Right renal pelvis (tissue), 4 donors: ENCODE measurements at places on chromosomes 5 and 9. TPM values are rescaled to one million over a fixed set of nuclear protein-coding genes. Genes with fewer than 3 reads are reported as not detected.

Gene COL15A1
- polyA plus RNA-seq, result 34.9 TPM

Gene MZB1
- polyA plus RNA-seq, result 0.95 TPM

Gene LCN10
- 1.2 TPM for polyA plus RNA-seq

Gene IRGM
- 0.75 TPM for polyA plus RNA-seq

Gene MAST4
- 14.9 TPM for polyA plus RNA-seq

Gene PCDHB3
- polyA plus RNA-seq, result 3.9 TPM

Gene MOB3B
- polyA plus RNA-seq, result 21.3 TPM

Gene PPP3R2
- polyA plus RNA-seq, result 0.06 TPM

- peak; percentile 53 for DNase-seq
Observed at GRCh38 chr5:52915176-52915875, 73.8 kb upstream of the ITGA2 start.

DNA sequence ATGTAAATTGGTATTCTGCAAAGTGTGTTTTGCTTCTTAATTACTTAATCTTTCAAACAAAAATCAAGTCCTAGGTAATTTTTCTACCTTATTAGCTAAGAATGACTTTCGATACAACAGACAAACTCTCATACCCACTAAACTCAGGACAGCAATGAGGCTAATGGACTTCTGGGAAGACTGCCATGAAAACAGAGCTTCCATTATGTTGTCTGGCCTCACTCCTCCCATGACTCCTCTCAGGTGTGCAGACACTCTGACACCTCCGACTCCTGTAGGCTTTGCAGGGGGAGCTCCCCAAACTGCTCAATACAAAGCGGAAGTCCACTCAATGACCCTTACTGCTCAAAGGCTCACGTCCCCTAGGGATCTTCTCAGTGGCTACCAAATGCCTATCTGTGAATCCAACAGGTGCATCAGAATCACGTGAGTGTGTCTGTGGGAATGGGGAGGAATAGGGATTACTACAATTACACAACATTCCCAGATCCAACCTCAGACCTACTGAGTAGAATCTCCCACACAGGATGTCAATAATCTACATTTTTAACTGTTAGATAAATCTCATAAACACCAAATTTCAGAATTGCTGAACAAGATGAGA lies 289.9 kb downstream of the RAB3C start:
- no peak for DNase-seq

- no peak for DNase-seq
Observed at GRCh38 chr5:137001026-137001569, 498.0 kb downstream of the SPOCK1 start.

GRCh38 chr5:102958481-102959011 lies 161.4 kb downstream of the GIN1 start:
- no peak for DNase-seq

GRCh38 chr9:72836790-72837189 lies 116.1 kb downstream of the ALDH1A1 start:
- DNase-seq, result no peak

DNA sequence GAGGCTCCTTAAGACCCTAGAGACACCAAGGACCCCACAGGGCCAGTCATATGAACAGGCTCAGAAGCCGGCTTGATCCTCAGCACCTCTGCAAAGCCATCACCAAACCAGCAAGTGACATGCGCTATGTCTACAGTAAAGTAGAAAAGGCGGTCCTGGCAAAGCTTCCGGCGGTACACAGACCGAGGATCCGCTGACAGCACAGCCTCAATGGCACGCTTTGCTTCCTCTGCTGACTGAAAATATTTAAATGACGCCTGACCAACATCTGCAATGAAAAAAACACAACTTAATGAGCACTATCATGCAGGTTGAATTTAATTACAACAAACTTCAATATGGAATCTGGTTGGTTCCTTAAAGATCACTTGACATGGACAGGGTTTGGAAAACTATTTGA lies 17.6 kb downstream of the TRMO start:
- DNase-seq, result no peak

GRCh38 chr5:62421414-62421813 lies 8.9 kb downstream of the IPO11 start:
- no peak for DNase-seq

DNA sequence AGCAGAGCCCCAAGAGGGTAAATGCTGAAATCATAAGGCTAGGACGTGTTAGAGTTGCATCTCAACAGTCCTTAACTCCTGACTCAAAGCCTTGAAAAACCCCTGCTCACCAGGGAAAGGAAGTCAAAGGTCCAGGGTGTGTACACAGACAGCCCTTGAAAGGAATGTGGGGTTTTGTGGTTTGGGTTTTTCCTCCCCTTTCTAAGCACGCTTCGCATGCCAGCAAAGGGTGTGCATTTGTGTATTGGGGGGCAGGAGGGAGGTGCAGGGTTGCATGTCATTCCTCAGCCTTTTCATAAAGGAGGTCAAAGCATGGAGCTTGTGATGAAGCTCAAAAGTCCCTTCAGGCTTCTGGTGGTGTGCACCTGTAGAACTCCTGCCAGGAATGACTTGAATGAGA lies 17.3 kb upstream of the XPA start:
- DNase-seq, result no peak

DNA sequence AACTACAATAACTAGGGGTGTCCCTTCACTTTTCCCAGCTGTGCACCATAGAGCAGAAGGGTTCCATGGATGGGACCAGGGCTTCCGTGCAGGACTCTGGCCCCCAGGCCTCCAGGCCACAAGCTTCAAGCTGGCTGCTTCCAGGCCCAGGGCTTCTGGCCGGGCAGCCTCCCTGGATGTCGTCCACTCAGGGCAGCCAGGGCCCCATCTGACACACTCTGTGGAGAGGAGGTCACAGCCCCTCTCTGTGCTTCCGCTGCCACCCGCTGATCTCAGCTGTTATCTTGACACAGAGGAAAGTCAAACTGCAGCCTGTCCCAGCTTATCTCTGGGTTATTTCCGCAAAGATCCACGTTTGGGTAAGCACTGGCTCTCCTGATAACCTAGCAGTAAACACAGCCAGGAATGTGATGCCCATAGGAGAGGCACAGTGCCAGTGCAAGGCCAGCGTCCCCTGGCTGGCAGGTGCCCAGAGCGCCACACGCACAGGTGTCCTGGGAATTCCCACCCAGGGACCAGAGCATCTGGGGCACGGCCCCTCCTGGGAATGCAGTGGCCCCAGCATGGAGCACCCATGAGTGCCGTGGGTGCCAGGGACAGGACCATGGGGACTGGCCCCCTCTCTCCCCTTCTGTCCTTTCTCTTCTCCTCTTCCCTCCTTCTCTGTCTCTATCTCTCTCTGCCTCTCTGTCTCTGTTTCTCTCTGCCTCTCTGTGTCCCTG lies 15.6 kb upstream of the SLC6A19 start:
- no peak for DNase-seq

GRCh38 chr5:149400304-149400703 lies 21.2 kb upstream of the IL17B start:
- DNase-seq, result no peak

DNA sequence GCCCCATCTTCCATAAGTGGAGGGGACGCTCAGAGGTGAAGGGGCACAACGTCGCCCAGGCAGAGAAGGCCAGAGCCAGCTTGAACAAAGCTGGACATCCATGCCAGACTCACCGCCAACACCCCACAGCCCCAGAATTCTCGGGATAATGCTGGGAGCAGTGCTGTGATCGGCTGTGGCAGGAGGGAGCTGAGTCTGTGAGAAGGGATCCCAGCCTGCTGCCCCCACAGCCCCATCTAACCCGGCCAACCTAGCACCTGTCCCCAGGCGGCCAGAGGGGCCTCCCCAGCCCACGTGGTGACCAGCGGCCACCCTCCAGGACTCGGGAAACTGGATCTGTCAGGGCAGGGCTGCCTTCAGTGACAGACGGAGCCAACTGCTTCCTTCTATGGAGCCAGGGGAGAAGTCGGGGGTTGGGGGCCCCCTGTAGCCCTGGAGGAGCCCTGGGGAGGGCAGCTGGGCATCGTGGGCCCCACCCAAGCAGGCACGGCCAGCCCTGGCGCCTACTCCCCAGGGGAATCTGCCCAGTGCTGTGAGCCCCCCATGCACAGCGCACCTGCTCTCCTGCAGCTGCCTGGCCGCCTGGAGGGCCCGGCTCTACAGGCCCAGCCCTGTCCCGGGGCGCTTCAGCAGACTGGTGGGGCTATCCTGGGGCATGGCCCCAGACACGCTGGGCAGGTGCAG lies 6.0 kb downstream of the BRD3 start:
- DNase-seq, result no peak

DNA sequence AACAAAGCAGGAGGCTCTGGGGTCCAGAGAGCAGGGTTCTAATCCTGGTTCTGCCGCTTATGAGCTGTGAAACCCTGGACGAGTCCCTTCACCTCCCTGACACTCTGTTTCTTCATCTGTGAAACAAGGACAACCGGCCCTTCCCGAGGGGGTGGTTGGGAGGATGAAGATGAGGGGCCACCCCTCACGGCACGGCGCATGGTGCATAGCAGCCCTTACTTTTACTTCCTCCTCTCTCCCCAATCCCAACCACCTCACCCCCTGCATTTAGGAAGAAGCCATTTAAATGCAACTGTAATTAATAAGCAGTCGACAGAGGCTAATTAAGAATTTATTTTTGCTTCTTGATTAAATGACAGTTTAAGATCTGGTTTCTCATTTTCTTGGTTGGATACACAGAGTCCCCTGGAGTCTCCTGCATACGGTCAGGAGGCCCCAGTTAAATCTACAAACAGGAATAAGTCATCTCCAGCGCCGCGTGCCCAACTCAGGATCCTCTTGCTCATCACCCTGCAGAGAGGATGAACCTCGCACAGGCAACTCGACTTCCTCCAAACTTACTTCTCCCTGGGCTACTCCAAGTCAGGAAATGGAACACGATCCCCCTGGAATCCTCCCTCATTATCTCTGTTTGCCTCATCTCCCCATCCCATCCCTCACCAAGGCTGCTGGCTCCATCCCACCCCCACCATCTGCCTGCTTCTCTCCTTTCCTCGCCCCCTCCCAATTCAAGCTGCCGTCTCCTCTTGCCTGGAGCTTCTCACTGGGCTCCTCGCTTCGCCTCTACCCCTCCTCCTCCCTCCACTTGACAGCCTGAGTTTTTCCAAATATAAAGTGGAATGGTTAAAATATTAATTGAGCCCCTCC lies 95.9 kb downstream of the HRH2 start:
- DNase-seq, result no peak
